Activated T-helper 1 cell treated with anti-CD3 and anti-CD28 coated beads, Interleukin-2, amount 50 U/mL, for 16 hours (primary cell): ENCODE measurements at places on chromosomes 13 and 19.

DNA sequence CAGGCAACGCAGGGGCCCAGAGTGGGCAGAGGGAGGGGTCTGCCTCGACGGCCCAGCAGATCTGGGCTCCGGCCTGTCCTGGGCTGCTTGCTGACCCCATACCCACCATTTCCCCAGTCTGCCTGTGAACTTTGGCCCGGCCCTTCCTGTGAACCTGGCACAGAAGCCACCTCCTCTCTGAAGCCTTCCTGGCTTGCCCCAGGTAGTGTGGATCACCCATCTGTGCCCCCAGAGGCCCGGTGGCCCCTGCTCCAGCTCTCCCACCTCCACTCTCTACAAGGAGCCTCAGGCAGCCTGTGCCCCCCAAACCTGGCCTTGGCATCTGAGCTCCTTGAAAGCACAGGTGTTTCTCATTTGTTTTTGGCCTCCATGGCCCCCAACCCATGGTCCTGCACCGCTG, 15.7 kb downstream of the PLEKHF1 start:
- no peak for DNase-seq

- DNase-seq, result no peak
Measured at GRCh38 chr19:1888385-1888784, 3.1 kb upstream of the ABHD17A start.

- no peak for DNase-seq
Measured at GRCh38 chr13:108086678-108087077, 128.7 kb downstream of the LIG4 start.

- no peak for DNase-seq
Measured at GRCh38 chr19:7942981-7943443, 454 bp downstream of the TIMM44 start.

- no peak for DNase-seq
Measured at GRCh38 chr13:98240135-98240534, 63.1 kb upstream of the RNF113B start.

DNA sequence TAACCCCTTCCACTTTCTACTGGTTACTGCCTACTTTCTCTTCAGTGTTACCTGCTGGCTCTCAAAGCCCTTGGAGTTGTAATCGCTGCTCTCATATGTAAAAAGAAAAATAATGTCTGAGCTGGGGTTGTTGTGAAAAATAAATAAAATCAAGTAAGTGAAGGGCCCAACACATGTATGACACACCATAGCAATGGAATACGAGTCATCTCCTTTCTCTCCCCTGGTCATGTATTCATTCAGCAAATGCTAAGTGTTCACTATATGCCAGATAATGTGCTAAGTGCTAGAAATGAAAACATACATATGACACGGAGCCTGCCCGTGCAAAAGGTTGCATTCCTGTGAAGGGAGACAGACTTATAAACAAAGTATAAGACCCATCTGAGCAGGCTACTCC, 535.0 kb downstream of the RFC3 start:
- DNase-seq, result no peak

GRCh38 chr13:80274643-80275042, 66.3 kb downstream of the SPRY2 start:
- DNase-seq, result no peak

DNA sequence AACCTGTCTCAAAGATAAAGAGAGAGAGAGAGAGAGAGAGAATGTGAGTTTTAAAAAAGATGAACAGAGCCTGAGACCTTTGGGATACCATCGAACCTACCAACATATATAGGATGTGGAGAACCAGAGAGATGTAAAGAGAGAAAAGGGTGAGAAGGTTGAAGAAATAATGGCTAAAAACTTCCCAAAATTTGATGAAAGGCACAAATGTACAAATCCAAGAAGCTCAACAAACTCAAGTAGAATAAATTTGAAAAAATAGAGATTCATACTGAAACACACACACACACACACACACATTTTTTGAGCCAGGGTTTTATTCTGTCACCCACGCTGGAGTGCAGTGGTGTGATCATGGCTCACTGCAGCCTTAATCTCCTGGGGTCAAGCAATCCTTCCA, 16.3 kb downstream of the ZNF558 start:
- DNase-seq, result no peak

GRCh38 chr19:49767967-49768581, 1.3 kb downstream of the AP2A1 start:
- DNase-seq, result no peak

DNA sequence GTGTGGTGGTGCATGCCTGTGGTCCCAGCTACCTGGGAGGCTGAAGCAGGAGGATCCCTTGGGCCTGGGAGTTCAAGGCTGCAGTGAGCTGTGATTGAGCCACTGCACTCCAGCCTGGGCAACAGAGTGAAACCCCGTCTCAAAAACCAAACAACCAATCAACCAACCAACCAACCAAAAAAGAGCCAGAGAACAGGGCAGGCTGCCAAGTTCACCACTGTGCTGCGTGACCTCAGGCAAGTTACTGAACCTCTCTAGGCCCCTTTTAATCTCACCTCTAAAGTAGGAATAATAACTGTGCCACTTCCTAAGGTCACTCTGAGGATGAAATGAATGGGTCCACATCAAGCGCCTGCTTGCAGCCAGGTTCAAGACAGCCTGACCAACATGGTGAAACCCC, 16.9 kb downstream of the TJP3 start:
- no peak for DNase-seq

DNA sequence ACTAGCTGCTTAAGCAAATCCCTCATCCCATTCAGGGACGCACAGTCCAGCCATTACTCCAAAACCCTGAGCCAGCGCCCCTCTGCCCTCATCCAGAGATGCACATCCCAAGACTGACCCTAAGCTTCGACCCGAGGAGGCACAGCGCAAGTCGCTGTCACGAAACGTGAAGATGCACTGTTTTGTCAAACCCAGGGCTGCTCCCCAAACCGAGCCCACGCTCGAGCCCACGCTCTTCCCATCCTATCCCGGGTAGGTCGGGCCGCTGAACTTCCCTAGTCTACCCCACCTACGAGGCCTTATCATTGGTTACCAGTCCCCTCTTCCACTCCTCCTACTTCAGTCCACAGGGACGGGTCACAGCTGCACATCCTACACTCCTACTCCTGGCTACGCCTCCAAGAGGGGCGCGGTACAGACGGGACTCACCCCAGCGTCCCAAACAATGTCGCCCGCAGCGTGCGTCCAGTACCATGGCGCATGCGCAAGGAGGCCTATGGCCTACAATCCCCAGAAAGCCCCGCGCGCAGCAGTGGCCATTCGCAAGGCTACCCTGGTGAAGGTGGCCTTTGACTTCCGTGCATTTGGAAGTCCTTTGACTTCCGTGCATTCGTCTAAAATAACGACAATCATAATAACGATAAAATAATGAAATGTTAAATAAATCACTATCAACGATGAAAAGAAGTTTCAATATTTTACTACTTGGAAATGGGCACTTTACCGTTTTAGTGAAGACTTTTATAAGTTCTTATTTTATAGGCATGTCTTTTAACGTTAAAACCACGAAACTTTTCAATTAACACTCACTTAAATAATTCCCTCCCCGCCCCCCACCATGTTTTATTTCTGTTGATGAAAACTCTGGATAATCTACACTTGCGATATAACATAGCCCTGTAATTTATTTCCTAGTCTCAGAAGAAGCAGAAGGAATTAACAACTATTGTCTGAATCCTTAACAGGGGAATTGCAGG, at the start of gene ZNF285:
Gene ZNF285 (minus strand): TSS at position 470 of the 977 bp plus-strand sequence. CDS start 4,395 bp downstream, outside the sequence.
- peak; percentile 37 for DNase-seq

- DNase-seq, result no peak
Measured at GRCh38 chr19:4773047-4773640, 18.4 kb upstream of the FEM1A start.

DNA sequence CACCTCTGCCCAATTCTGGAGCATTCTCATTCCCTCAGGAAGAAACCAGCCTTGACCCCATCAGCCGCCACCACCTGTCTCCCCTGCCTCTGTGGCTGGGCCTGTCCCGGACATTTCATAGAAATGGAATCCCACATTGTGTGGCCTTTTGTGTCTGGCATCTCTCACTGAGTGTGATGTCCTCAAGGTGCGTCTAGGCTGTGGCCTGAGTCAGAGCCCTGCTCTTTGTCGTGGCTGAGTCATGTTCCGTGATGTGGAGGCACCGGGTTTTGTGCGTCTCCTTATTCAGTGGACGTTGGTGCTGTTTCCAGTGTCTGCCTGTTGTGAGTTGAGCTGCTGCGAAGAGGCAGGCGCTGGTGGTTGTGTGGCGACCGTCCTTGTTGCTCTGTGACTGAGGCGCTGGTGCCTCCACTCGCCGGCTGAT, 3.5 kb downstream of the FZR1 start:
- no peak for DNase-seq

GRCh38 chr13:94617389-94618000, 15.8 kb downstream of the GPR180 start:
- no peak for DNase-seq

DNA sequence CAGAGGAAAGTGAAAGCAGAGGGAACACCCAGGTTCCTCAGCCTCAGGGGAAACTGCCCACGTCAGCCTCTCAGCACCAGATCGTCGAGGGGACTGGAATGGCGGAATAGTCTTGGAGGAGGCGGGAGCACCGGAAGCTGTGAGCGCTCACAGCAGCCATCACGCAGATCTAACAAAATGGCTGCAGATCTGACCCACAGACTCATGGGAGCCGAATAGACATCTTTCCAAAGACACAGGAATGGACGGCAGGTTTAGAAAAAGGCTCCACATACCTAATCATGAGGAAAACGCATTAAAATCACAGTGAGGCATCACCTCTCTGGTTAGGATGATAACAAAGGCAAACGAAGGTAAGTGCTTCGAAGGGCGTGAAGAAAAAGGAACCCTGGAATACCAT, 11.8 kb upstream of the LILRA2 start:
- no peak for DNase-seq

DNA sequence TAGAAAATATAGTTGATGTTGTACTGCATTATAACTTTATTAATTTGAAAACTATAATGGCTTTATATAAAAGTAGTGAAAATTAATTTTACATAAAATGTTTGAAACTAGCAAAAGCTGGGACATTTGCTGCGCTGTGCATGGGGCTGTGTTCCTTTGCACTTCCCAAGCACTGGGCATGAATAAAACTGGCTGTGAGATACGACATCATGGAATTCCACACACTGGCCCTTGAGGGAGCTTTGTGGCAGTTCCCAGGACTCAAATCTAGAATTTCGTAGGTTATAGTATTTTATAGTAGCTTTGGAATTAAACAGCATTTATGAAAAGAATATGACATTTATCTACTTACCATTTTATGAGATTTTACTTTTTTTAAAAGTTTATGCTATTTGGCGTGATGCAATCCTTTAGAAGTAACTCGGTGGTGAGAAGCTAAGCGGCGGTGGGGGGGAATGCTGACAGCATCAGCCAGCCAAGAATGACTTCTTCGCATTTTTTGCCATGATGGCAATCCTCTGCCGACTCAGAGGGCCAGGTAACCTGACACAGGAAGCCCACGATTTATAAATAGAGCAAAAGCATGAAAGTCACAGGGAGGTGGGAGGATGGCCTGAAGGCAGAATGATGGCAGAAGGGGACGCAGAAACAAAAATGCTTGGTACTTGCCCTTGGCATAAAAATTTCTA, 553.5 kb downstream of the MYO16 start:
- no peak for DNase-seq
